Omental fat pad (tissue), 4 donors: ENCODE measurements at places on chromosomes 5 and 9. TPM values are rescaled to one million over a fixed set of nuclear protein-coding genes. Genes with fewer than 3 reads are reported as not detected.

GRCh38 chr5:173535166-173535975 lies 81.1 kb downstream of the BOD1 start:
- no peak for DNase-seq

DNA sequence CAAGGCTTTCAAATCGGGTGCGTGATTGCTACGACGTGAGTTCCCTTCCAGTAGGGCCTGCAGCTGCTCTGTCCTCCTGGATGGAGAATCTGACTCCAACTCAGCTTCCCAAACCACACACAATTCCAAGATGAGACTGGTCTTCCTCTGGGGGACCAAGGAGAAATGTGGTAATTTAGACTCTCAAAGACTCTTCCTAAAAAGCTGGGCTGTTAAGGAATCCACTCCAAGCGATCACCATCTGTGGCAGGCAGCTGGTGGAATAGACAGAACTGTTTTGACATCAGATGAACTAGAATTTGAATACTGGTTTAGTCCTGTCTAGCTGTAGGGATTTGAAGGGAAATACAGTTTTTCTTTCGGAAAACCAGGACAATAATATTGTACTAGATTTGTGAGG lies 130.7 kb upstream of the KLF4 start:
- no peak for DNase-seq

DNA sequence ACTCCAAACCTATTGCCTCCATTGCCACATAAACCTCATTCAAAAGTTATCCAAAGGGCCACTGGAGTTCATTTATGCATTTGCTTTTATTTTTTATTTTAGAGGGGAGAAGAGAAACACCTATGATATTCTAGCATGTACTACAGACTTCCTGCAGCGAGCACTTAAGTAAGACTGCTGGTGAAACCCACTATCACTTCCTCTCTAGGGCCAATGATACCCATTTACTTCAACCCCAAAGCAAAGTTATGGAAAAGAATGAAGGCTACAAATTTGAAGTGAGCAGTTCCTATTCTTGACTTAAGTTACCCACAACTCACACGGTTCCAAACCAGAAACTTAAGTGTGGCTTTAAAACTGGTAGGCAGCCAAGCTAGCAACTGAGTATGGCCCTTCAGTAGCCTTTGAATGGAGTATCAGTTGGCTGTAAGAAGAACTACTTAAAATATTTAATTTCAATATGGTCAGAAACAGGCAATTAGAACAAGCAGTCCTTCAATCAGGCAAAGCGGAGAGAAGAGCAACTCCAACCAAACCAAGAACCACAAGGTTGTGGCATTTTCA lies 94.1 kb downstream of the GPR21 start:
- DNase-seq: no peak

GRCh38 chr5:59764361-59764760 lies 129.2 kb downstream of the PDE4D start:
- no peak for DNase-seq

- DNase-seq: no peak
Measured at GRCh38 chr9:14522627-14523379, 170.4 kb downstream of the ZDHHC21 start.

DNA sequence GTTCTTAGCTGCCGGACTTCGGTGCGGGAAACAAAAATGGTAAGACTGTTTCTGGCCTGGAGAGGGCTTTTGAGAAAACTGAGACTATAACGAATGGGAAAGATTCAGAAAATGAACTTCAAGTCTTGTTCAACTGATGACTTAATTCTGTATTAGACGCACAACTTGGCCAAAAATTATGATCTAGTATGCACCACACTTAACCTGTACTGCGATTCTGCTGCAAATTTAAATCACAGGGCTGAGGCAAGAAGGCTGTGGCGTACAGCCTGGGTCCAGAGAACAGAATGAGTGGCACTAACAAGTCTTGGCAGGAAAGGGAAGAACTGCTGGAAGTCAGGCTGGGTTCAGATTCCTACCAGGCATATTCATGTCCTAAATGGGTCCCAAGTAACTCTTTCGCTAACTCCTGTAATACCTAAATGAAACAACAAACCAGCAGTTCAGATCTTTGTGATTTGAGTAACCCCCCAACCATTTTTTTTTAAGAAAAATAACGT lies 781 bp upstream of the COL23A1 start:
- no peak for DNase-seq

GRCh38 chr5:52255308-52255707 lies 532.4 kb upstream of the ITGA1 start:
- DNase-seq: no peak

GRCh38 chr5:62653864-62654575 lies 75.4 kb downstream of the LRRC70 start:
- no peak for DNase-seq

GRCh38 chr9:21429191-21429590 lies 11.0 kb upstream of the IFNA1 start:
- DNase-seq: no peak

DNA sequence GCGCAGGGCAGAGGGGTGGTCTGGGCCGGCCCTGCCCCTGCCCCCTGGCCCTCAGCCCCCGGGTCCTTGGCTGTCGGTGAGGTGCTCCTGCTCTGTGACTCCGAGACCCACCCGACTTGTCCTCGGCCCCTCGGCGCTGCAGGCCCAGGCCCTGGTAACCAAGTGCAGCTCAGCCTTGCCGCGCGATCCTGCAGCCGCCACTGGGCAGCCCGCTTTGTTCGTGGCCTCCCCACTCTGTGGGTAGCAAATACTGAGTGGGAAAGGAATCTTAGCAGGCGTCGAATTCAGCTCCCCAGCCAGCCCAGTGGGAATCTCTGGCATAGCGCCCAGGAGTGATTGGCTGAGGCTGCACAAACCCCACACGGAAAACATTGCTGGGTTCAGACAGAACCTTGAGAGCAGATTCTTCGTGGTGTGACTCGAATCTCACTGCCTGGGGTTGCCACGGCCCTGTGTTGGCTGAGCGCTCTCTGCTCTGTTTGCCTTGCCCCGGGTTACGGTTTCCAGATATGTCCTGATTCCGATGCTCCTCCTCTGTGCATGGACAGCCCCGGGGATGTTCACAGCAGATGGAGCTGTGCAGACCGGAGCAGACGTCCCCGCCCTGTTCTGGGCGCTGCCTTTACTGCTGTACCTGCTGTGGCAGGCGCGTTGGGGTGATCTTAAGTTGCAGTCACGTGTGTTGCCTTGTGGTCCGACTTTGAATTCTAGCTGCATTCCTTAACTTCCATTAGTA lies 13.4 kb upstream of the EXOC3 start:
- no peak for DNase-seq

DNA sequence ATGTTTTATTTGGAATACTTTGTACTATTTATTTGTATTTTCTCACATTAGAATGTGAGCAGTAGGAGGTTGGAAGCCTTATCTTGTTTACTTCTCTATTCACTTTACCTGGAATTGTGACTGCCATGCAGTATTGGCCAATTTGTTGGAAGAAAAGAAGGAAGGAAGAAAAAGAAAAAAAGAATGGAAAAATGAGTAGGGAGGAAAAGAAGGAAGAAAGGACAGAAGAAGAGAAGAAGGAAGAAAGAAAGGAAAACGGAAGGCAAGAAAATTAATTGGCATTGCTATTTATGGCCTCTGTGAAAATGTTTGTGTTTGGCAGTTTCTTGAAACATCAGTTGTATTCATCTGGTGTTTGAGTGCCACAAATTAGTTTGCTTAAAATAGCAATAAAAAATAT lies 575.2 kb upstream of the ZNF608 start:
- no peak for DNase-seq

GRCh38 chr5:150377964-150378694 lies 20.6 kb downstream of the TCOF1 start:
- no peak for DNase-seq

DNA sequence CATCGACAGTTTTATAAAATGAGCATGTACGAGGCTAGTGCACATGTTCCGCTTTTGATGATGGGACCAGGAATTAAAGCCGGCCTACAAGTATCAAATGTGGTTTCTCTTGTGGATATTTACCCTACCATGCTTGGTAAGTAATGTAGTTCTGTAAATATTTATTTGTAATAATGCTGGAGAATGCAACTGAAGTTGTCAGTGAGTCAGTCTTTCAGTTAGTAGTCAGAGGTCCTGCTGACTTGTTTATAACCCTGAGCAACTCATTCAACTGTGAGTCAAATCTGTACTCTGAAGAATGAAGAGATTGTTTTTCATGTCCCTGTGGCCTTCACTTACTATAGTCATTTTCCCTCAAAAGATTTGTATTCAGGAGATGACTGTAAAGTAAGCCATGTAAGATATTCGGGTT lies 28.4 kb upstream of the GPR150 start:
- DNase-seq: no peak

GRCh38 chr9:116697887-116698286 lies 10.8 kb downstream of the TRIM32 start:
- no peak for DNase-seq

DNA sequence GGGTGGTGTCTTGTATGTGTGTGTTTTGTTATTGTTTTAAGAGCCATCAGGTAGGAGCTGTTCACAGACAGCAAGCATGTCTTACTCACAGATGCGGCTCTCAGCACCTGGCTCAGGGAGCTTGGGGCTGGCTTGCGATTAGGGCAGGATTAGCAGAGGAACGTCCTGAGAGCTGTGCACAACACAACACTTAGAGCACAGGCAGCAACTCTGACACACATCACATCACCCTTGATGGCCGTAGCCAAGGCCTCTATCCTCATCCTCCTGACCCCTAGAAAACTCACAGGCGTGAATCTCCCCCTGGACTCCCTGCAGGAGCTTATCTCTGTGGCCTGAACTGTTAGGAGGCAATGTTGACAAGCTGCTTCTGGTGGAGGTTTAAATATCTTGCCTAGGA lies 7.1 kb upstream of the IL17B start:
- no peak for DNase-seq

GRCh38 chr5:111975133-111975532 lies 218.1 kb upstream of the NREP start:
- DNase-seq: no peak

- DNase-seq: no peak
Measured at GRCh38 chr9:84891924-84892323, 222.4 kb downstream of the NTRK2 start.

DNA sequence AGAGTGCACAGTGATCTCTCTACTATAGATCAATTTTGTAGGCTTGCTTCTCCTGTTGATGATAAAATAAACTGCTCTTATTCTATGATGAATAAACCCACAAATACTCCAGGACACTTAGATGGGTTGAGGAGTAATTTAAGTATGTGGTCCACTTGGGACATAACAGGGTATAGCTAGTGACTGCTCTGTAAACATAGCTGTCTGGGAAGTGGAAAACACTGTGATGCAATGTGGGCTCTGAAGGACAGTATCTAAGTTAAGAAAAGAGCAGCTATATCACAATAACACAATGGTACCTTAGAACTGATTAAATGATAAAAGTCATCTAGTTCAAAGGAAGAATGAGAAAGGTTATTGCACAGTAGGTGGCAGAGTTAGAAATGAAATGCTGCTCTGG lies 294.3 kb upstream of the HAPLN1 start:
- no peak for DNase-seq

GRCh38 chr9:8542537-8542936 lies 743.0 kb upstream of the DMAC1 start:
- DNase-seq: no peak

DNA sequence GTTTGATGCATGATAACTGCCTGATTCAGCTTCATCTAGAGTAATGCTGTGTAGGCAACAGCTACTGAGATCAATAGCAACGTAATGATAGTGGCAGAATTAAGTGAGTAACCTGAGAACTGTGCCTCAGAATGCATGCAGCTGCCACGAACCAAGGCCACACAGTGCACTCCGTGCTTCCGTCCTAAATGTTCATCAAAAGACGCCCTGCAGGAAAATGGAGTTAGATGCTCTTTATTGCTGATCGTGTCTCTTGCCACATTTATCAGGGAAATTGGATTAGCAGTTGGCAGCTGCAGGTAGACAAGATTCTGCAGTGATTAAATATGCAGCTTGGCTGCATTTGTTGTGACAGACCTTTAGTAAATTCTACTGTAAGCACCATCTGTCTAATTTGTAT lies 107.7 kb upstream of the TLX3 start:
- no peak for DNase-seq

DNA sequence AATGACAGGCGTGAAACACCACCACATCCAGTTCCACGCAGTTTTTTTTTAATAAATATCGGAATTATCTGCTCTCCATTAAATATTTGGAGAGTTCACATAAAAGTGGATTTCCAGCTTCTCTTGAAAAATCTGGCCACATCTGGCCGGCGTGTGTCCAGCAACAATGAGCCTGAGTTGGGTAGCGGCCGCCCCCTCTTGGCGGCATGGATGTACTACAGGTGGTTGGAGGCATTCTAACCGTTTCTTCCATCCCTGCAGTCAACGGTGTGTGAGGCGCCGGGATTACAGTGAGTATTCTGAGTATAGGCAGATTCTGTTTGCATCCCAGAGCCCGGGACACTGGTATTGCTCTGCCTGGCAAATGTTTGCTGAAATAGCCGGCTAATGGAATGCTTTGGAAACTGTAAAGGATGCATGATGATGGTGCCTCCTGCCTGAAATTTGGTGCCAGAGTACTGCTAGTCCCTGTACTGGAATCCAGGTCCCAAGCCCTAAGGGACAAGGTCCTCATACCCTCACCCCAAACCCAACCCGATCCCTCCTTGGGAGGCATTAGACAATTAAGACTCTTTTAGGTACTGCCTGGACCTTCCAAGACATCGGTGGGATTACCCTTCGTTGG lies 13.6 kb upstream of the GM2A start:
- DNase-seq: no peak

- no peak for DNase-seq
Measured at GRCh38 chr9:93861736-93862358, 93.3 kb downstream of the BARX1 start.

GRCh38 chr9:87167582-87167981 lies 220.3 kb upstream of the GAS1 start:
- DNase-seq: no peak

ANKRD34B gene
- not detected for total RNA-seq

GPX8 gene
- 9.5 TPM for total RNA-seq

SAXO1 gene
- total RNA-seq: not detected

IL3 gene
- total RNA-seq: not detected

ETF1 gene
- 69.8 TPM for total RNA-seq

FBN2 gene
- 0.95 TPM for total RNA-seq

PPIC gene
- 22.9 TPM for total RNA-seq

TMEM252 gene
- not detected for total RNA-seq

ARHGEF39 gene
- not detected for total RNA-seq

TMC1 gene
- 0.13 TPM for total RNA-seq
